Suprapubic skin (tissue), 4 donors: ENCODE measurements at places on chromosomes 4 and X.

DNA sequence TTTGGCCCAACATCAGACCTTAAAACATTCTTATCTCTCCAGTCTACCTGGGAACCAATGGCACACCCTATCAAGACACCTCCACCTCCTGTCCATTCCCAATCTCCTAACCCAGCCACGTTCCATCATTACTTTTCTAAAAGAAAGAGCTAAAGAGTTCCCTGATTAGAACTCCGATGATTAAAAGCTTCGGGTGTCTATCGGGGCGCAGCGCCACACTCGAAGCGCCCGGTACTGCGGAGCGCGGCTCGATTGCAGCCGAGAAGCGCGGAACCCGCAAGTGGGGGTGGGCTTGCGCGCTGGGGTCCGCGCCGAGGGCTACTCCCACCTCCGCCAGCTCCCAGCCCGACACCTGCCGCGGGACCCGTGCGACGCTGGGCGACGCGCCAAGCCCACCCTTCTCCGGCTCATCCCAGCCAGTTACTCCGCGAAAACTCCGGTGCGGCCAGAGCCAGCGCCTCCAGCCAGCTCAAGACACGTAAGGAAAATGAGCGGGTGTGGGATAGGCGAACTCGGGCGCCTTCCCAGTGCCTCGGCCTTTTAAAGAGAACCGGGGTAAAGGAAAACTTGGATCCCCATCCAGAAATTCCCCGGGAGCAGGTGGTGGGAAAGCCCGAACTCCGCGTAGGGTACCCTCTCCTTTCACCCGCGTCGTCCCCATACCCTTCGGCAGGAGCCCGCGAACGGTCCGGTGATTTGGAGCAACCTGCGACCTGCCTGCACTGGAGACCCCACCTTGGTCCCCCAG, 593 bp downstream of the NPY1R start:
- H3K4me1 ChIP-seq = peaks cover 27% of the 10 kb centered on the region
- no peaks in the 10 kb centered on the region for H3K36me3 ChIP-seq
- no peak overlapping the region for H3K27ac ChIP-seq
- peak overlapping the region; percentile 58 for H3K4me3 ChIP-seq

DNA sequence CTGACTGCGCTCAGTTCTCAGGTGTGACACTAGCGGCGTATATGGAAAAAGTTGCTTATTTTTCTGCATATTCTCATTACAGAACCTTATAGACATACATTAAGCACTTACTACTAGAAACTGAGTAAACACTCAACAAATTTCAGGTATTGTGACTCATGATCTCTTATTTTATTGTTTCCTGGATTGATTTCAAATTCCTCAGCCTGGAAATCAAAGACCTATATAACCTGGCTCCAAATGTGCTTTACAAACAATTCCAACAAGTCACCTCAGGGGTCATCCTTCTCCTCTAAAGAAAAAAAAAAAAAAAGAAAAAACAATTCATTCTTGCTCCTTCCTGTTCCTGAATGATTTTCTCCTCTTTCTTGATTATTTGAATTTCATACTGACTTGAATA, 152.3 kb downstream of the ADAM29 start:
- H3K4me3 ChIP-seq = no peak overlapping the region
- DNase-seq = no peak
- no peaks in the 10 kb centered on the region for H3K36me3 ChIP-seq

- H3K27ac ChIP-seq = no peak overlapping the region
- no peaks in the 10 kb centered on the region for H3K36me3 ChIP-seq
- no peak for DNase-seq
- no peaks in the 10 kb centered on the region for H3K27me3 ChIP-seq
Measured at GRCh38 chr4:102751941-102752340, 8.8 kb downstream of the MANBA start.

- H3K27ac ChIP-seq = no peak overlapping the region
- DNase-seq = peak; percentile 52
- H3K36me3 ChIP-seq = peaks cover 45% of the 10 kb centered on the region
- no peak overlapping the region for H3K4me3 ChIP-seq
- H3K27me3 ChIP-seq = no peaks in the 10 kb centered on the region
Measured at GRCh38 chr4:122293374-122294365, 85.1 kb upstream of the ADAD1 start.

DNA sequence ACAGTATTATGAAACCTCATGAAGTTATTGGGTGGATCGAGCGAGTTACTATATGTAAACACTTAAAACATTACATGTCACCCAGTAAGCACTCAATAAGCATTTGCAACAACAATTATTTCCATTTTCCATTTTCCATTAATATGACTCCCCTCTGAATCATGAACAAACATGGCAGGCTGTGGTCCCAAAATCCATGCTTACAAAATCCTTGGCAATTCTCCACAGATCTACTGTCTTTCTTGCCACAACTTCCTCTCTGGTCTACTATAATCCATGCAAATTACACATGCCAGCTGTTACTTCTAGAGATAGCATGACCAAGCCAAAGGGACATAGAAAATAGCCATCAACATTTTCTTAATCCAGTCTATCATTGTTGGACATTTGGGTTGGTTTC, 22.0 kb downstream of the ASB11 start:
- no peak overlapping the region for H3K4me3 ChIP-seq
- no peaks in the 10 kb centered on the region for H3K27me3 ChIP-seq
- no peak overlapping the region for H3K27ac ChIP-seq
- no peaks in the 10 kb centered on the region for H3K4me1 ChIP-seq
- DNase-seq = no peak

DNA sequence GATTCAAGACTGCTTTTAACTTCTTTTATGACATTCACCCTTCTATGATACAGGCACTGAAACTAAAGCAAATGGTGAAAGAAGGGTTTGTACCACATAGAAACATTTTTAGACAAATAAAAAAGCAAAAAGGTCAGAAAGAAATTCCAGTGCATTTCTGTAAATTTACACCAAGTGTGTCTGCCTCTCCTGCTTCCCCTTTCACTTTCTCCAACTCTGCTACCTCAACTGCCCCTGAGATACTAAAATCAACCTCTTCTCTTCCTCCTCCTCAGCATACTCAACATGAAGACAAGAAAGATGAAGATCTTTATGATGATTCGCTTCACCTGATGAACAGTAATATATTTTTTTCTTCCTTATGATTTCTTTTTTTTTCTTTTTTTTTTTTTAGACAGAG, 187.9 kb downstream of the LRBA start:
- DNase-seq = no peak
- H3K27me3 ChIP-seq = no peaks in the 10 kb centered on the region
- H3K4me3 ChIP-seq = no peak overlapping the region
- H3K27ac ChIP-seq = no peak overlapping the region
